ENCODE measurements at places on chromosomes 16 and 17. TPM values are rescaled to one million over a fixed set of nuclear protein-coding genes. Genes with fewer than 3 reads are reported as not detected.

DNA sequence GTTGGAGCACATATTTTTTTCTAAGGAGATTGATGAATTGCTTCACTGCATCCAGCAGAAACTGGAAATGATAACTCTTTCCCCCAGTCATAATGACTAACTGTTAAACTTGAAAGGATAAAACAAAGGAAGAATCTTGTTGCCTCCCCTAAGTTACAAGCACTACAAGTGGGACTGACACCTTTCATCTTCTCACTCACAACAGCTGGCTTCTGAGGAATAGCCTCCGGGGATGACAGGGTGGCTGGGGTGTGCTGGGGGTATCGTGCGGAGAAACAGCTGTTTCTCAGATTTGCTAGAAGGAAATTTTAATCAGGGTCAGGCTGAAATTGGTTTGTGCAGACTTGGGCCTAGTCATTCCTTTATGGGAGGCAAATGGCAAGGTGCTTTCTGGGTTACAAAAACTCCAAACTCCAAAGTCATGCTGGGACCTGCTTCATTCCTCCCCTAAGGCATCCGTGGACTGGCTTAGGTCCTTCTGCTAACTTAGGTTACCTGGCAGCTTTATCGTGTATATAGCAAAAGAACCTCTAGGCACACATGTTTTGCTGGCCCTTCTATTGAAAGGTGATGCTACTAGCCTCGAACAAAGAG, 557.2 kb downstream of the TOX3 start:
- no peak for DNase-seq

DNA sequence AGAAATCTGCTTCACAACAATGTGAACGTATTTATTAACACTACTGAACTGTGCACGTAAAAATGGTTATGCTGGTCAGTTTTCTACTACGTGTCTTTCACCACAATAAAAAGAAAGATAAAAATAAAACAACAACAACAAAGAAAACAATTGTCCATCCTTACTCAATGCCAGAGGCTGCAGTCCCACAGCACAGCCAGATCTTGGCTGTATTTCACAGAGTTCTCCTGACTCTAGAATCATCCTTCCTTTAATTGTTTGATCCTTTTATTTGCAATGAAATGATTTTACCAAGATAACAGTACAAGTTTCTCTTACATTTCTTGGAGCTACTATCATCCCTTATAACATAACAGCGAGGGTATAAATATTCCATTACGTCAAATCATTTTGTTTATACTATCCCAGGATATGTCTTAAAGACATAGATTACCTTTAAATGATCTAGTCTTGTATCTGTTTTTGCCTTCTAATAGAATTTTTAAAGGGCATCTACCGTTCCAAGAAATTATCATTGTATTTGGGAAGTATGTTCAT, 103.3 kb downstream of the SLC39A11 start:
- DNase-seq = no peak

- no peak for DNase-seq
Observed at GRCh38 chr16:65373097-65373496, 251.2 kb upstream of the CDH11 start.

Gene VKORC1
- 60.0 TPM for total RNA-seq

Gene MVP
- total RNA-seq = 130 TPM

Gene IRF8
- 37.8 TPM for total RNA-seq

GRCh38 chr16:47887496-47887895, 268.3 kb downstream of the ABCC12 start:
- no peak for DNase-seq

Gene CISD3
- 37.0 TPM for total RNA-seq

Gene CCL5
- total RNA-seq = 28.9 TPM

GRCh38 chr16:23283571-23283970, 18.5 kb upstream of the SCNN1B start:
- no peak for DNase-seq

DNA sequence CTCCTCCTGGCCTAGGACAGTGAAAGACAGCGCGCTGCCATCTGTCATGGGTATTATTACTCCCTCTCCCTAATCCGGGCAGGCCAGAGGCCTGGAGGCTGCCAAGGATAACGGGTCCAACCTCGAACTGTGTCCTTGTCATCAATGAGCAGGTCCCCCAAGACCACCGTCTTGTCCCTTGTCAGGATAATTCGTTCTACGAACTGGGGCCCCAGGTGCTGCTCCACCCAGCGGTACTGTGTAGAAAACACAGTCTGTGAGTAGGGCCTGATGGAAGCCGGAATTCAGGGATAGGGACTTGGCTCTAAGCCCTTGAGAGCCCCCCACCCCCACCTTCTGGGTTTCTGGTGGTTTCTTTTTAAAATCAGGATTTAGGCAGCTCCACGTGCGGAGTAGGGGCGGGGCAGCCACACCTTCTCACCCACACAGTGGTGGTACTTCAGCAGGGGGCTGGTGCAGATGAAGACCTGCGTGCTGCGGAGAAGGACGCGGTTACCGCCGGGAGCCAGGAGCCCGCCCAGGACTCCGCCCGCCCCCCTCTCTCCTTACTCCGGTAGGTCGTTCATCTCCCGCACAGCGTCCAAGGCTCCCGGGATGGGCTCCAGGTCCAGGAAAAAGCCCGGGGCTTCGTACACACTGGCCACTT, 787 bp downstream of the NT5C start:
- peak; percentile 26 for DNase-seq

- DNase-seq = no peak
Observed at GRCh38 chr16:67254801-67255552, 6.2 kb downstream of the SLC9A5 start.
